Right forelimb (tissue), 1 donor: ENCODE measurements at places on chromosomes 3 and 15.

DNA sequence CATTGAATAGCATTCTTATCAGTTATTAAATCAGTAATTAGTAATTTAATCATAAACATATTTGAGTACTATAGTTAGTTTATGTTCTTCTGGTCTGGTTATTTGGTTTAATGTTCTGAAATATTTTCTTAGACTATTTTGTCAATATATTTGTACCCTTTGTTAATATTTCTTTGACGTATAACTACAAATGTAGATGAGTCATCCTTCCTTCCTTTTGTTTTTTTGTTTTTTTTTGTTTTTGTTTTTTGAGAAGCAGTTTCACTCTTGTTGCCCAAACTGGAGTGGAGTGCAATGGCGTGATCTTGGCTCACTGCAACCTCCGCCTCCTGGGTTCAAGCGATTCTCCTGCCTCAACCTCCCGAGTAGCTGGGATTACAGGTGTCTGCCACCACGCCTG lies 17.4 kb upstream of the EIF3J start:
- DNase-seq, result no peak

- no peak for DNase-seq
Measured at GRCh38 chr3:120182613-120183511, 88.6 kb upstream of the GSK3B start.

- no peak for DNase-seq
Measured at GRCh38 chr3:10505050-10505790, at the start of gene ATP2B2. ATP2B2 (minus strand) TSS chr3:10505586; CDS start chr3:10449543, 56,043 bp downstream.

- peak; percentile 36 for DNase-seq
Measured at GRCh38 chr15:57611938-57612337, 20.2 kb downstream of the MYZAP start.

DNA sequence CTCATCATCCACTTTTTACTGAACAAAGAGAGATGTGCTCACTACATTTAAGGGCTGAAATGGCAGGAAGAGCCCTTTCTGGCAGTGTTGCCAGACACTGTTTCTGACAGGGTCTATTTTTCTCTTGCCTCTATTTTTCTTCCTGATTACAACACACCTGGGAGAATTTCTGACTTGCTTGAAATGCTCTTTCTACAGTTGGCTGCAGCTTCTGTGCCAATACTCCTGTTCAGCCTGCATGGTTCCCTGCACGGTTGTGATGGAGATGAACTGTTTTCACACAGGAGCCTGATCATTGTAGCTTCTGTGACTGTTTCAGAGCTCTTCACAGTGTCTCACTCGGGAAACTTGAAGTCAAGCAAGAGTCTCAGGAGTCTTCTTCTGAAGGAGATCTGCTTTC lies 83.0 kb upstream of the DLG1 start:
- DNase-seq, result no peak

GRCh38 chr3:125200731-125201139 lies 11.8 kb downstream of the SLC12A8 start:
- no peak for DNase-seq

DNA sequence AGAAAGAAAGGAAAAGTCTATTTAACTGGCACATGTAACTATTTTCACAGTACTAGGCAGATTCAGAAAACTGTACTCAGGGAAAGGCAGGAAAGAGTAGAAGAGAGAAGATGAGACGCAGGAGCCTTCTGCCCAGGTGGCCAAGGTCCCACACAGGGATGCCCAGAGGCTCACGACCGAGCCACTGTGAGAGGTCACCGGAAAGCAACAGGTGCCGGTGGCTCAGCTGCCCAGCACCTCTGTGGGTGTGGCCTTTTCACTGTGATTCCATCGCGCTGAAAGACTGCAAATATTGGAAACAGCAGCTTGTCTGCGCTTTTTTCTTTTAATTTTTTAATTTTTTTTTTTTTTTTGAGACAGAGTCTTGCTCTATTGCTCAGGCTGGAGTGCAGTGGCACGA lies 226.8 kb downstream of the OCA2 start:
- no peak for DNase-seq

DNA sequence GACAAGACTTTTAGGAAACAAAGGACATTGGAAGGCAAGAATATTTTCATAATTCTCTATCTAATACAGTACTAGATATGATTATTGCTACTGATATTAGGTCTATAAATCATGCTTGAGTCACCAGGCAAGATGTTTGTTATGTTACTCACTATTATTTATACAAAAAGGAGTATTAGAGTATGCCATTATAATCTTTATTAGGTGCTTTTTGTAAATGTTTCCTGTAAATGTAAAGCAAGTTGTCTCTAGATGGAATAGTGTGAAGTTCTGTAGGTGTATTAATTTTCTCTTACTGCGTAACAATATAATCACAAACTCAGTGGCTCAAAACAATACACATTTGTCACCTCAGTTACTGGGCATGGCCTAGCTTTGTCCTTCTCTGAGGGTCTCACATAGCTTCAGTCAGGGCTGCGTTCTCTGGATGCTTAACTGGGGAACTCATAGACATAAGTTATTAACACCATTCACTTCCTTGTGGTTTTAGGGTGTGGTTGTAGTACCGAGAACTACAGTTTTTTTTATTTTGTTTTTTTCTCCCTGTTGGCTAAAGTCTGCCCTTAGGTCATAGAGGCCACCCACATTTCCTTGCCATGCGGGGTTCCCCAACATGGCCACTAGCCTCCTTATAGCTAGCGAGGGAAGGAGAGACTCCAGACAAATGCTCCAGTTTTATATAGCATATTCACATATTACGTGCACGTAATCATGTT lies 20.3 kb upstream of the MAP3K13 start:
- no peak for DNase-seq

DNA sequence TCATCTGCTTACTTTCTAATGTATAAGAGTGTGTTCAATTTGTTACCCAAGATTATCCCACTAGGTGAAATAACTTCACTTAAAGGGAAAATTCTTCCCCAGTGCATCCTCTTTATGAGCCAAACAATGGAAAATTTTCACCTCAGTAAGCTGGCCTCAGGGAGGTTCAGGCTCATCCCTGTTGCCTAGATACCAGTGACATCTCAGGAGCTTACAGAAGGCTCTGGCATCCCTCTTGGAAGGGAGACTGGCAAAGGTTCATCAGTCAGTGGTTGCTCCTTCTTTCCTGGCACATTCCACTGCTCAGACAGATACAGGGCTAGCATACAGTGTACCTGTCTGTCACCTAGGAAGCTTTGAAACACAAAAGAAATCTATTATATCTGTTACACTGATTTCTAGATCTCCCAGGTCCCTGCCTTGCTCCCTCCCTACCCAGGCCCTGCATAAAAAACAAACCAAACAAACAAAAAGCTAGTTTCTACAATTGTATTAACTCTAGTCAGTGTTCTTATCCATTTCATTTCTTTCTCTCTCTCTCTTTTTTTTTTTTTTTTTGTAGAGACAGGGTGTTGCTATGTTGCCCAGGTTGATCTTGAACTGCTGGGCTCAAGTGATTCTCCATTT lies 1.7 kb downstream of the IP6K2 start:
- DNase-seq, result no peak

GRCh38 chr3:62169906-62170660 lies 203.3 kb downstream of the FEZF2 start:
- no peak for DNase-seq

DNA sequence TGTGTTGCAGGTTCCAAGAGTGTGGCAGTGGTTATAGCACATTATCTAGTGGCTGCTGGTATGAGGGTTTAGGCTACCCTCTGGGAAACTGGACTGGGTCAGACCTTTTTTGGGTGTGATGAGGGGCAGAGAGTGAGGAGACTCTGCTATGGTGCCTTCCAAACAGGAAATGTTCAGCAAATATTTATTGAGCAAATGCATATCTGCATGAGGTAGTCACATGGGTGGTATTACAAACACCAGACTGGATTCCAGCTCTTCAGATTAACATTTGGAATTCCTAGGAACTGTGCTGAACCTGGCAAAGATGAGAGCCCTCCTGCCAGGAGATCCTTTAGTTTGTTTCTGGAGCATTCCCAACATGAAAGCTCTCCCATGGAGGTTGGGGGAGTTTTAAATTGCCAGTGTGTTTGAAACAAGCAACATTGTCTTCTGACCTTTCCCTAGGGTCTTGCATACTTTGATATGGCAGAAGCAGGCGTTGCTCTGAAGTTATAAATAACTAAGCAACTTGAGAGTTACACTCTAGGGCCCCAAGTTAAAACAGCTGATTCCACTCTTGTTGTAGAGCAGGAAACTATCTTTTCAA lies 341.2 kb upstream of the C2CD4B start:
- DNase-seq, result no peak

GRCh38 chr3:139979991-139980390 lies 45.0 kb downstream of the CLSTN2 start:
- DNase-seq, result no peak

GRCh38 chr15:61459785-61460707 lies 230.9 kb upstream of the RORA start:
- no peak for DNase-seq
